GM10248 (cell line): ENCODE measurements at places on chromosomes 6 and 20.

GRCh38 chr6:102501615-102502014, 1108.1 kb downstream of the GRIK2 start:
- DNase-seq = no peak

- no peak for DNase-seq
These were observed 6.3 kb downstream of the SMOC2 start for GRCh38 chr6:168447282-168447681.

- DNase-seq = no peak
These were observed 25.8 kb downstream of the SDHAF4 start for GRCh38 chr6:70592391-70593117.

DNA sequence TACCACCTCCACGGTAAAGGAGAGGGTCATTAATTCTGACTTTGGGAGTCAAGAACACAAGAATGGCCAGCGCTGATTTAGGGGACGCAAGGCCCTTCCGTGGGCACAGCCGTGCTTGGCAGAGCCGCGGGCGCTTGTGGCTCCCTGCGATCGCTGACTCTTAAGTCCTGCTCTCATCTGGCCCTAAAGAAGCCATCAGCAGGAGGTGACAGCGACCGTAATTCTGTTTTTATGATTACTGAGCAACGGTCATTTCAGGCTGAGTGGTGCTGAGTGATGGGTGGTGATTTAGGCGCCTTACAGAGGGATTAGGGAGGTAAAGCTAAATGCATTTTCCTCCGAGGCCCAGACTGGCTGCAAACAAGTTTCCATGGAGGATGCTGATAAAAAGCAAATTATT, 364.6 kb upstream of the SULF2 start:
- no peak for DNase-seq

GRCh38 chr20:48679011-48679410, 148.8 kb downstream of the PREX1 start:
- DNase-seq = no peak

DNA sequence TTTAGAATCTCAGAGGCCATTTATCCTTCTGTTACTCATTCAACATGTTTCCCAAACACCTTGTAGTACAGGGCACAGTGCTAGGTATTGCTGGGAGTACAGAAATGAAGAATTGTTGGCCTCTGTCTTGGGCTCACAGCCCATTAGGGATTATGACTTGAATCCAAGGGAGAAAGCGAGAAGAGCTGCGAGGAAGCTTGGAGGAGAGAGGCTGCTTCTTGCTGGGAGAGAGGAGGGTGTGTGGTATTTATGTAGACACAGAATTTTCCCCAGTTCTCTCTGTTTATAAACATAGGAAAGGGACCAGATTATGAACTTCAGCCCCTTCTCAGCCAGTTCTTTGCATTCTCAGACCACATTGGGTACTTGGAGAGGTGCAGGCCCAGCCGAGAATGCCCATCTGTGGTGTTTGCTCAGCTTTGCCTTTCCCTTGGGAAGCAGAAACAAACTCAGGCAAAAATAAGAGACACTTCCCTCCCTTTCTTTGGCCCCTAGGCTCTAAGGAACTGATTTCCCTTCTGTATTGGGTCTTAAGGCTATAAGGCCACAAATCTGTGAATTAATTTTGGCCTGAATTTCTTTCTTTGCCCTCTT, 17.9 kb downstream of the CHMP4B start:
- no peak for DNase-seq

DNA sequence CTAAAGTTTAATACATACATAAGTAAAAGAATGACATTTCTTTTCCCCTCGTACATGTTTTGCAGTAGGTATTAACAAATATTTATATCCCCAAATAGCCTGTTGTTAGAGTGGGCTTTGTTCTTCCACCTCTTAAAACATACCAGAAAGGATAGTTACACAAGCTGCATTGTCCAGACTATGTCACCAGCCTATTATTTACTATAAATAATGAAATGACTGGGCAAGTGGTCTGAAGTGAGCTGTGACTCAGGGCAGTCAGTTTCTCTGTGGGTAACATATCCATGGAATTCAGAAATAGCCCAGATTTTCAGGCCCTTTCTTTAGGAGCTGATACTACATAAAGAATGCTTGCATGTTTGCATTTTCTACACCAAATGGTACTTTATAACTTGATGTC, 60.1 kb downstream of the FUT9 start:
- DNase-seq = no peak

- no peak for DNase-seq
These were observed 73.2 kb downstream of the TRMT6 start for GRCh38 chr20:5877128-5877527.

GRCh38 chr6:42010185-42010891, 40.0 kb upstream of the TAF8 start:
- no peak for DNase-seq

GRCh38 chr6:165675120-165675519, 12.1 kb upstream of the PDE10A start:
- DNase-seq = no peak

- DNase-seq = no peak
These were observed 111.9 kb downstream of the PPP1R14C start for GRCh38 chr6:150254770-150255169.

- no peak for DNase-seq
These were observed 109.8 kb downstream of the CHD6 start for GRCh38 chr20:41508335-41508734.

DNA sequence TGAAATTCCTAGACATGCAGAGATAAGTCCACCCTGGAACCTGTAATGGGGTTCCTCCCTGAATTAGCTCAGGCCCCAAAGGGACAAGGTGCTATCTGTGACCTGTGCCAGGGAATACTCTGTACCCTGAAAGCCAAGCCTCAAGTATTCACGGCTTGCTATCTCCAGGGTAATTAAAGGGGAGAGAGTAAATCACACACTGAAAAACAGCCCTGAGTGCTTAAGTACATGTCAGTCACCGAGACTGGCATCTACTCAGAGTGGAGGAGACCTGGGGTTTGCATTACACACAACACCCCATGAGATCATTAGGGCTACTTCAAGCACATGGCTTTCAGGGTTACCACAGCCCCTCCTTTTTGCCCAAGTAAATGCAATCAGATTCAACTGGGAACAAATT, 188.1 kb downstream of the CD83 start:
- no peak for DNase-seq

DNA sequence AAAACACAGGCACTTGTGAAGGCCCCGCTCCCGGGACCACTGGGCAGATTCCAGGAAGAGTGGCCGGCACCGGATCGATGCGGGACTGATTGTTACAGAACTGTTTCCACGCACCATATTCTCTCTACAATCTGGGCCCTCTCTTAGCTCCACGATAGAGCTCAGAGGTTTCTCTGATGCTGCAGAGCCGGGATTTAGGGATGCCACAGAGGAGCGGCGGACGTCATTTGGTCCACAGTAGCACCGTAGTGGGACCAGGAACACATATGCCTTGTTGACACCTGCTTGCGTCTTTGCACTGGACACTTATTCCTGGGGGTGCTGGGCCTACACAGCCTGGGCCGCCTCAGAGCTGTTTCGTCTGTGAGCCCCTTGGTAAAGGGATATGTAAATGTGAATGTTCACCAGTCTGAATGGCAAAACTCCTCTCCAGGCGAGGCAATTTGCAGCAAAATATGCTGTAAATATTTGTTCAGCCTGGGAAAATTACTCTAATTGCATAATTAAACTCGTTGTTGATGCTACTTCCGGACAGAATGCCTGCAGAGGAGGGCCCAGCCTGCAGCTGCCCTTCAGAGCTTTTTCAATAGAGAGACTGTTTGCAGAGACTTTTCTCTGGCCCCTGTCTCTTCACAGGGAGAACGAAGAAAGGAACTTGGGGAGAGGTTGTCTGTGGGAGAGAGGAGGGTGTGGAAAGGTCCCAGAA, 9.4 kb downstream of the PCK1 start:
- DNase-seq = no peak

DNA sequence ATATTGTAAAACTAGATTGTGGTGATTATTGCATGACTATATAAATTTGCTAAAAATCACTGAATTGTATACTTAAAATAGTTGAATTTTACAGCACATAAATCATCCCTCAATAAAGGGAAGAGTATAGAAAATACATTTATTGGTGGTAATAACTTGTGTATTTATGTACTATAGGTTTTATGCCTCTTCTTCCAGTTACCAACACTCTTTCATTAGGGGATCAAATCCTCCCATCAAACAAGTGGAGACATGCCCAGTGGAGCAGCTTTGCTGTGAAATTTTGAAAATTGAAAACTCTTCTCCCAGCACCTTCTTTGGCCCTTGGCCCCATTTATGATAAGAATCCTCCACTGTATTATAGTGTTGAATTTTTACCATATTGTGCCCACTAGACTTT, 10.1 kb upstream of the SSR1 start:
- no peak for DNase-seq

- DNase-seq = no peak
These were observed 92.6 kb downstream of the THBS2 start for GRCh38 chr6:169160855-169161560.

DNA sequence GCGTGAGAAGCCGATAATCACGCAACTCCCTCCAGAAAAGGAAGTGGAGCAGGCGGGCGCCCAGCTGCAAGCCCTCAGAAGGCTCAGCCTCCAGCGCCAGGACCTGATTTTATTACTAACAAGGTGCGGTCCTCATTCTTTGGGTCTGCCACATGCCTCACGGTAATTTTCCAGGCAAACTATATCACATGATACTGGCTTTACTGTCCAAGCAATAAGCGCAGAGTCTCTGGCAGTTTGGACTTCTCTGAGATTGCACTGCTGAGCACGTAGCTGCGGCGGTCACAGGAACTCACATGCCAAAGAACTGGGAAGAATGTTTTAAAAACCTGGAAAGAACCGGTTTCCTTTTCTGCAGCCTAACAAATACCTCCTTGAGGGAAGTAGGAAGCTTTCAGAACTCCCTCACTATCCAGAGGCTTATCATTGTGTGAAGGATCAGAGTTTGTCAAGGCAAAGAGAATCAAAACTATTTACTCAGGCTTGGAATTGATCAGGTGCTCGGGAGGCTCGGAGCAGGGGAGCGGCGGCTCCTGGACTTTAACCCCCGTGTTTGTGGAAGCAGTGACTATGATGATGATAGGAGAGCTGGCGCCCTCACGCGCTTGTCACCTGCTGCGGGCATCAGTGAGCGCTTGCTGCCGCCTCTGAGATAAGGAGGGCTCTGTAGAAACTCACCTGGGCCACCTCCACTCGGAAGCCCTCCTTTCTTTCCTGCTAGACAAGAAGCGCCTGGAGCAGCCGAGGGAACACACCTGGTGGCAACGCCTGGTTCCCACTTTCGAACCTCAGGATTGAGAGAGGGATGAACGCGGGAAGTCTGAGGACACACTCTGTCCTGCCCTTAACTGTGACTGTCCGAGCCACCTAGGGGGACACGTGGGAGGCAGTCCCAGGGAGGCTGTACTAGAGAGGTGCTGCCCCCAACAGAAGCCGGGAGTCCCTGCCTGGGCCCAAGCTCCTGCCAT, 27.2 kb upstream of the SYNJ2 start:
- no peak for DNase-seq

GRCh38 chr20:50762435-50763220, 31.2 kb downstream of the PARD6B start:
- no peak for DNase-seq

DNA sequence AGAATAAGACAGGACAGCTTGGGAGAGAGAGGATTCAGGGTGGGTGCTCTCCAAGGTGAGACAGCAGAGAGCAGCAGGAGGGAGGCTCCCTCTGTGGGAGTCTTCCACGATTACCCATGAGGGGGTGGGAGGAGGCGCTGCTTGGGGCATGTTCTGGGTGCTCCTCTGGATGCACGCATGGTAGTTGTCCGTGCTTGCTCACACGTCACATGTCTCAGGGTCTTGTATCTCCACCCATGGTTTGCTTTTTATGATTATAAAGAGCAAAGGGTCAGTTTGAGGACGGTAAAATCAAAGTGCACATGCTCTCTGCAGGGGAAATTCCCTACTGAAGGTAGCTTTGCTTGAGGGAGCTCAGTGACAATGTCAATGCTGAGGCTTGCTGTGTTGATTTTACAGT, 338.4 kb downstream of the THBS2 start:
- no peak for DNase-seq

DNA sequence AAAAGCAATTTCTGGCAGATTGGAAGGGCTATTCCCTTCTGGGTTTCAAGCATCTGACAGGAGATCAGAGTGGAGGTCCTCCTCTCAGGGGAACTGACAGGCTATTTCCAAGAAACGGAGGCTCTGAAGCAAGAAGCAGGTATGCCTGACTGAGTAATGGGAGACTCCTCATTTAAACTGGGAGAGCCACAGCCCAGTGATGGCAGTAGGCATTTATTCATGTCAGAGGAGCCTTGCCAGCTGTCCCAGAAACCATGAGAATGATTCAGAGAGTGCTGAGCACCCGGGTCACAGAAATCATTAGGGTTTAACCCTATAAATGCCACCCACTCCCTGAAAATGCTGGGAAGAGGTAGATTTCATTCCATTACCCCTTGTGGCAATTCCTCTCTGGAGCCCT, 247.5 kb upstream of the RNF217 start:
- no peak for DNase-seq

DNA sequence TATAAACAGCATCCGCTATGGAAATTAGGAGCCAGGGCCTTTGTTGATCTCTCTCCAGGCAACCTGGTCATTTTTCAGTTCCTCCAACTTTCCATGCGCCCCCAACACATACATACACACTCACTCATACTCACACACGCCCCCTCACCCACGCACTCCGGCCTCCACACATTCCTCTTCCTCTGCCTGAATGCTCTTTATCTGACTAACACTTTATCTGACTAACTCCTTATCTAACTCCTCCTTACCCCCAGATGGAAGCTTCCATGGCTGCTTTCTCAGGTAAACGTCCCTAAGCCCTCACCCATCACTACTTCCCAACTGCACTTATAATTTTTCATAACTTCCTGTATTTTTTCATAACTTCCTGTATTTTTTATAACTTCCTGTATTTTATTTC, 17.4 kb downstream of the CASS4 start:
- DNase-seq = no peak

GRCh38 chr6:337805-338368, 45.6 kb downstream of the DUSP22 start:
- no peak for DNase-seq

DNA sequence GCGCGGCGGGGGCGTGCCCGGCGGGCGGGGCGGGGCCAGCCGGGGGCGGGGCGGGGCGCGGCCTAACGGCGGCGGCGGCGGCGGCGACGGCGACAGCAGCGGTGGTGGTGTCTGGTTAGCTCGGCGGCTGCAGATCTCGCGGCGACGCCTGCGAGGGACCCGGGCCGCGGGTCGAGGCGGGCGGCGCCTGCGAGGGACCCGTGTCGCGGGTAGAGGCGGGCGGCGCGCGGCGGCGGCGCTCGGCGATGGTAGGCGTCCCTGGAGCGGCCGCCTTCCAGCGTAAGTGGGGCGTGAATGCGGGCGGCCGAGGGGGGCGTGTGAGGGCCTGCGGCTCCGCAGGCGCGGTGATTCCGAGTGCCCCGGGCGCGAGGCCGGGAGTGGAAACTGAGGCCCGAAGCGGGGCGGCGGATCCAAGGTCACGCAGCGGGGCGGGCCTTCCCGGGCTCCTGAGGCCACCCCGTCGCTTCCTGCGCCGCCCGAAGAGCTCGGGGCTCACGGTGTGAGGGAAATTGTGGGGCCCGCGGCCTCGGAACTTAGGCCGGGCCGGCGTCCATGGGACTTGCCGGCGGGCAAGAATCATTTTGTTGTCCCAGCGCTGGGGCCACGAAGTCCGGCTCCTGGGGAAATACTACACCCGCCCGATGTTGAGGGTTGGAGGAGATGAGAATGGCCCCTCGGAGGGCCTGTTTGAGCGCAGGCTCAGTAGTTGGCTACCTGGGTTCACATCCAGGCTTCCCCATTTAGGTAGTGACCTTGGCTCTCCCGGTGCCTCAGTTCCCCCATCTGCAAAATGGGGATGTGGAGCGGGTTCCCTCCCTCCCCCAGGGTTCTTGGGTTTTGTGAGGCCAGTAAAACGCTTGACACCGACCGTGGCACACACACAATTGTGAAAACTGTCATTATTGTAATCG, at the start of gene CBFA2T2:
TSS of gene CBFA2T2 (plus strand) at position 74 of the 911 bp plus-strand sequence. CDS start at position 246, 172 bp downstream.
- no peak for DNase-seq
